ENCODE measurements at places on chromosomes 1 and 21.

GRCh38 chr1:3680488-3681230 lies 28.3 kb downstream of the TP73 start:
- no peak for DNase-seq

- DNase-seq, result no peak
Observed at GRCh38 chr1:204108312-204109141, 35.6 kb downstream of the SOX13 start.

DNA sequence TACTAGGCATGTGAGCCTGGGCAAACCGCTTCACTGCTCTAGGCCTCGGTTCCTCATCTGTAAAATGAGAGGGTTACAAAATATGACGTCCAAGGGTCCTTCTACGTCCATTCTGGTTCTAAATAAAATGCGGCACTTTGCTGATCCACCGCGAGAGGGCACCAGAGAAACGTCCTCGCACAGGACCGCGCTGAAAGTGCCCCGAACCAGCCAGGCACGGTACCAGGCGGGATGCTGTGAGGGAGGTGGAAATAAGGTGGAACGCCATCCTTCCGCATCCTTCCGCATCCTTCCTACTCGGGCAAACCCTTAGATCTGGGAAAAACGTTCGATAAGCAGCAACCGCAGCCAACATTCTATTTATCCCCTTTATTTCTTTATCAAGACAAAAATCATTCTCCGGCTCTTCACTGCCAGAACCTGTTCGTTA lies 60.3 kb upstream of the KRTAP19-8 start:
- DNase-seq, result peak; percentile 51

DNA sequence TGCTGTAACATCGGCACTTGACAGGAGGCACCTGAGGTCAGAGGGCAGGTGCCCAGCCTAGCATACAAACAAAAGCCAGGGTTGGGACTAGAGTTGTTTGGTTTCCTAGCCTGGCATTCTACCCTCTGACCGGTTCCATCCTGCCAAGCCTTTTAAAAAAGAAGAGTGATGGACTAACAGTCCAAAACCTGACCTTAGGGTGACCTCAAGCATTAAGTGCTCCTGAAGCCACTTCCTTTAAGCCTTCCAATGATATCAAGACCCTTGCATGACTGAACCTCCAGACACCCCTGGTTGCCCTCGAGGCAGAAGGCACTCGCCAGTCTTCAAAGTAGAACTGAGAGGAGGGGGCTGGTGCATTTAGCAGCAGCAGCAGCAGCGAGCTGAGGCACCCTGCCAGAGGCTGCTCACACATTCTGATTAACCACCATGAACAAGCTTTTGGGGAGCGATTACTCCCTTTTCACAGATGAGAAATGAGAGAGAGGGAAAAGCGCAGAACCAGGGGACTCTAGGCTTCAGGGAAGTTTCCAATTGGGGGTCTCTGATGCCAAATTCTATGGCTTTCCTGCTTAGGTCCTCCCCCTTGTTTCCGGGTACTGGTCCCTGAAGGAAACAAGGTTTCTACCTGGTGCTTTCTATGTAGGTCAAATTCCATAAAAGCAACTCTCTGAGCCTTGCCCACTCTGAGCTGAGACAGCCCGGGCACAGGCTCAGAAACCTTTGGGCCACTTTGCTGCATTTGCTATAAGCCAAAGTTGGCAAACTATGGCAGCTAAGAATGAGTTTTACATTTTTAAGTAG lies 9.2 kb downstream of the SLC2A1 start:
- no peak for DNase-seq

DNA sequence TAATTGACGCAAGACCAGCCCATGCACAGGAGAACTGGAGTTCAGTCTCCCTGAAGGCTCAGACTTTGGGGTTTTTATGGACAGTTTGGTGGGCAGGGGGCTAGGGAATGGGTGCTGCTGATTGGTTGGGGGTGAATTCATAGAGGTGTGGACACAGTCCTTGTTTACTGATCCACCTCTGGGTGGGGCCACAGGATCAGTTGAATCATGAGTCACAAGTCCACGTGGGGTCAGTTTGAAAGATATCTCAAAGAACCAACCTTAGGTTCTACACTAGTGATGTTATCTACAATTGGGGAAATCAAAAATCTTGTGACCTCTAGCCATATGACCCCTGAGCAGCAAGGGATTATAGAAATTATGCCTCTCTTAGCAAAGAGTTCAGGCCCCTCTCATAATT lies 127.9 kb upstream of the L1TD1 start:
- DNase-seq, result no peak

GRCh38 chr1:213899413-213899812 lies 88.4 kb upstream of the PROX1 start:
- no peak for DNase-seq

DNA sequence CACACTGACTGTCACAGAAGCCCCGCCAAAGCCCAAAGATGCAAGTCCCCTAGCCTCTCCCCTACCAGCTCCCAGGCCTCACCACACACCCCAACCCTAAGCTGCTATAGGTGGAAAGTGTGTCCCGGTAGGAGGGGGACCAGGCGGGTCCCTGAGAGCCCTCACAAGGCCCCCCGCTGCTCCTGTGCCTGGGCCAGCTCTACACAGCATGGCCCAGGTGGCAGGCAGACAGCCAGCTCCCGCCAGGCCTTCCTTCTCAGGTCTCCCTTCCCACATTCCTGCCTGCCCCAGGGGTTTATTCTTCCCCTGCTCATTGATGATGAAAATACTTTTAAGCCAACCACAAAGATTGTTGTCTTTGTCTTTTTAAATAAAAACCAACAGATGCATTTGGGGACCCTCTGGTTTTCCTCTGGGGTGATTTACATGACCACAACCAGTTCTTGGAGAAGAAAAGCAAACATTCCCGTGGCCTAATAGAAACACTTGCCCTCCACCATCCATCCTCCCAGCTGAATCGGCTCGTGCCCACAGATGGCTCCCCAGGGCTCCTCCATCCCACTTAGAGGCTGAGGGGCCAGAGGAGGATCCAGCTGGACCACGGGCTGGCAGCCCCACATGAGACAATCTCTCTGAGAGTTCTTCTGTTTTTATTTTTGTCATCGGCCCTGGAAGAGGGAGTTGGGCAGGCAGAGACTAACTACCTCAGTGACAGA lies 93.1 kb downstream of the DMRTB1 start:
- DNase-seq, result no peak

GRCh38 chr1:156082309-156083091 lies at the start of gene MEX3A:
Gene MEX3A (minus strand): TSS chr1:156082465. CDS start chr1:156081998, 467 bp downstream.
- no peak for DNase-seq

DNA sequence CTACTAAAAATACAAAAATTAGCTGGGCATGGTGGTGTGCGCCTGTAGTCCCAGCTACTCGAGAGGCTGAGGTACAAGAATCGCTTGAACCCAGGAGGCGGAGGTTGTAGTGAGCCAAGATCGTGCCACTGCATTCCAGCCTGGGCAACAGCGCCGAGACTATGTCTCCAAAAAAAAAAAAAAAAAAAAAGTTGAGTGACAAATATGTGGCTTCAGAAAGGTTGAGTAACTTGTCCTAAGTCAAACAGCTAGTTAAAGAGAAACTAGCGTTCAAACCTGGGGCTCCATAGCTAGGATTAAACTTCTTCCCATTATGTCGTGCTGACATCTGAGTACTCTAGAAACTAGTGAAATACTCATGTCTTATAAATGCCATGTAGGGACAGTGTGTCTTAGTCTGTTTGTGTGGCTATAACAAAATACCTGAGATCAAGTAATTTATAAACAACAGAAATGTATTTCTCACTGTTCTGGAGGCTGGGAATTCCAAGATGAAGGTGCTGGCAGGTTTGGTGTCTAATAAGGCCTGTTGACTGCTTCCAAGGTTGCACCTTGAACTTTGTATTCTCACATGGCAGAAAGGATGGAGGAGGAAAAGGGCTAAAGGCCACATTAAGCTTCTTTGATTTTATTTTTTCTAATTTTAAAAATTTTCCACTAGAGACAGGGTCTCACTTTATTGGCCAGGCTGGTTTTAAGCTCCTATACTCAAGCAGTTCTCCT lies 12.0 kb downstream of the AK4 start:
- no peak for DNase-seq

- peak; percentile 16 for DNase-seq
Observed at GRCh38 chr1:5514527-5515183, 477.6 kb downstream of the NPHP4 start.

DNA sequence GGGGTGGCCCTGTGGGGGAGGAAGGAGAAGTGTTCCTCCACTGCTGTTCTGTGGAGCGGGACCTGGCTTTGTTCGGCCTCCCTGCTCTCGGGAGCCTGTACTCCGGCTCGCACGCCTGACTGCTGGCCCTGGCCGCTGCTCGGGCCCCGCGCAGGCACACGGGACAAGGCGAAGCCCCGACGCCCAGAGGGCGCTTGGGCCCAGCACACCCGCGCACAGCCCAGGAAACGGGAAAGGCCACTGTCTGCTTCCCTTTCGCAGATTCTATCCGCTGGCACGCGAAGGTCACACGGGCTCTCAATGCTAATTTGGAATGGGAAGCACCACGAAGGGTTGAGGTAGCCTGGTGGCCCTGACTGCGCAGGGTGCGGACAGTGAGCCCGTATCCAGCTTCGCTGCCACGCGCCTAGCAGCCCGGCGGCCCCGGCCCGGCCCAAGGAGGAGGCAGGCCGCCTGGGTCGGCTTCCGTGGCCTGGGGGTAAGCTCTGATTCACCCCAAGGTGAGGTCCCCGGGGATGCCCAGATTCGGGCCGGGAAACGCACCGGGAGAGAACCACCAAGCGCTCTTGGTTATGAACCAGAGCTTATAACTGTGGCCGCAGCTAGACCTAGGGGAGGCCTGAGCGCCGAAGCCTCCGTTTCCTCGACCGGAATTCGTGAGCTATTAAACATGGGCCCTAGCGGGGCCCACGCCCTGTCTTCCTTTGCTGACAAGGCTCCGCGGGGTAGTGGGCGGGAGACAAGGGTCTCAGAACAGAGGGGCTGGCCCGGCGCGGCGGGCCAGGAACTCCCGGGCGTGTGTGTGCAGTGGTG lies 19.7 kb upstream of the TBX15 start:
- DNase-seq, result no peak

Measured in HCT116 (cell line).